NCI-H187 (cell line): ENCODE measurements at places on chromosomes 11 and 22.

DNA sequence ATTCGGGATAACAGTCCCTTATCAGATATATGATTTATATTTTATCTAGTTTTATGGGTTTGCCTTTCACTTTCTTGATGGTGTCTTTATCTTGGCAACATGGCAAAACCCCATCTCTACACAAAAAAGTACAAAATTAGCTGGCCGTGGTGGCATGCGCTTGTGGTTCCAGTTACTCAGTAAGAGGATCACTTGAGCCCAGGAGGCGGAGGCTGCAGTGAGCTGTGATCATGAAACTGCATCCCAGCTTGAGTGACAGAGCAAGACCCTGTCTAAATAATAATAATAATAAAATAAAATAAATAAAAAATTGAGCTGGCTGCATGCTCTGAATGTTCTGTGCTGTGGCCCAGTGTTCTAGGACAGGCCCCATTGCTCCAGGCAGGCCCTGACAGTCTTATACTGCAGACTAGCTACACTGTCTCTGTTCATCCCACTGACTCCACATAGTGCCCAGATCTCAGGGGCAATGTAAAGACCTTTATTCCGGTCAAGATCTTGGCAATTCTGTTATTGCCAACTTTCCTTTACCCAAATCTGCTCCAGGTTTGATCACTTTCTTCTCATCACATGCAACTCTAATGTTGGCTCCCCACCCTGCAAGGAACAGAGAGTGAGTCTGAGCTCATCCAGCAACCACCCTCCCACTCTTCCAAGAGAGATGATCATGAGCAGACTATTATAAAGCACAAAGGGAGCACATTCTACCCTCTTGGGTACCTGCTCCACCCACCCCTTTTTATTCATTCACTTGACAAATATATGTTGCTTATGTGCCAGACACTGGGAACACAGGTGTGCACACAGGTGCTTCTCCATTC, 8.8 kb downstream of the HSPA8 start:
- no peak for DNase-seq

DNA sequence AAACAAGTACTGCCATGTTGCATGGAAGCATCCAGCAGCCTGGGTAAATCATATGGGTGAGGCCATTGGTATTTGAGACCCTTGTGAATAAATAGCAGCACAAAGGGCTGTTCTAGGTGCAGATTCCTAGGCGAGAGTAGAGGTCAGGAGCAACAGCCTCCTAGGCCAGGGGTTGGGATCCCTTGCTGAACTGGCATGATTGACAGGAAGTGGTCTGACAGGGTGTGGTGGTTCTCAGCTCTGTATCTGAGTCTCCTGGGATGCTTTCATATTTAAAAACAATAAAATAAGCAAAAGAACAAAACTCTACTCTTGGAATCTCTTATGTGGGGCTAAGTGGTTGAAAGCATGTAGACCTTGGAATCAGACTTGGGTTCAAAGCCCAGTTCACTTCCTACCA, 35.8 kb downstream of the INSC start:
- no peak for DNase-seq

- peak; percentile 18 for DNase-seq
These were observed 3.2 kb upstream of the RTN4RL2 start for GRCh38 chr11:57456960-57457642.

DNA sequence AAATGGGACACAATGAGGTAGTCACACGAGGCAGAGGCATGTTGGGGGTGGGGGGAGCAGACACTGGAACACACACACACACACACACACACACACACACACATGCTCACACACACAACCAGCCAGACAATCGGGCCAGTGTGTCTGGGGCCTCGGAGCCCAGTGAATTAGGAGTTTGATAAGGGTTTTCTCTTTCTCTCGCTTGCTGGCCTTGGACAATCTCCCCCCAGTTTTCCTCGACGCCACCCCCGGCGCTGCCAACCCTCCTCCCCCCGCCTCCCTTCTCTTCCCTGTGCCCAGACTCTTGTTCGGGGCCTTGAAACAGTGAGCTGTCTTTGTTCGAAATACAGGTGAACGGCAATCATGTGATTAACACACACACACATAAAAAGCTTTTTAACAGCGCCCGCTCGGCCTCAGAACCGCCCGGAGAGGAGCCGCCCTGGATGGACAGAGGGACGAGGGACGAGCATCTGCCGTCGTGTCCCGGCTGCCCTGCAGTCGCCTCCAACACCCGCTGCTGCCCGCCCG, 1.5 kb upstream of the SOX10 start:
- no peak for DNase-seq

GRCh38 chr22:49627217-49628181, 200.2 kb downstream of the BRD1 start:
- no peak for DNase-seq

- no peak for DNase-seq
These were observed at the start of gene CCDC179 for GRCh38 chr11:22860241-22860640. Gene CCDC179 (minus strand): TSS chr11:22860474. CDS start chr11:22860421, 53 bp downstream.

DNA sequence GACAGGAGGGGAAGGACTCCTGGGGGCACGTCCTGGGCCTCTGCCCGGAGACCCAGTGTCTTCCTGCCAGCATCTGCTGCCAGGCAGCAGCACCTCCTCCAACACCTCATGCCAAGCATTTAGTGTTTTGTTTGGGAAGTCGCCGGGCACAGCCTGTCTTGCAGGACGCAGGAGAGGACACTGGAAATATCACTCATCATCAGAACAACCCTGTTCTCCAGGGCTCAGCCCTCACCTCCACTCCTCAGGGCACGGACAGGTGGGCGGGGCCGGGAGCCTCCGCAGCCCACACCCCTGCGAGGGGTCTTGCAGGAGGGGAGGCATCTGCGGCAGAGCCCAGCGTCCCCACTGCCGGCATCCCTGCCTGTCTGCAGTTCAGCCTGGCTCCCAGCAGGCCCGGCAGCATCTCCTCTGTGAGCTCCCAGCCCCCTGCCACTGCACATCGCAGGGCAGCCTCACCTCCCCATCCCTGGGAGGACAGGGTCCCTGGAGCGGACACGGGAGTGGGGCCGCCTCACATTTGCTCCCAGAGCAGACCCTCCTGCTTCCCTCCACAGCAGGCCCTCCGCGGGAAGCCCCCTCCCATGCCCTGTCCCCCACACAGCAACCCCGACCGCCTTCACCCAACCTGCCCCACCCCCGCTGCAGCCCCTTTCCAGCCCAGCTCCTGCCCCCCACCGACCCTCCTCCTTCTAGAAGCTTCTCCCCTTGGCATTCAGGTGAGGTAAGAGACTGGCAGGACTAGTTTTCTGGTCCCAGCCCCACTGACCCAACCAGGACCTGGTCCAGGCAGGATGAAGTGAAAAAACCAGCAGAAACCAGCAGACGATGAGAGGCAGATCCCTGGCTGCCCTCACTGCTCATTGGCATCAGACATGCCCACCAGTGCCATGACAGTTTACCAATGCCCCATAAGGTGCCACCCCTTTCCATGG, 72.7 kb downstream of the BRD1 start:
- DNase-seq, result no peak

DNA sequence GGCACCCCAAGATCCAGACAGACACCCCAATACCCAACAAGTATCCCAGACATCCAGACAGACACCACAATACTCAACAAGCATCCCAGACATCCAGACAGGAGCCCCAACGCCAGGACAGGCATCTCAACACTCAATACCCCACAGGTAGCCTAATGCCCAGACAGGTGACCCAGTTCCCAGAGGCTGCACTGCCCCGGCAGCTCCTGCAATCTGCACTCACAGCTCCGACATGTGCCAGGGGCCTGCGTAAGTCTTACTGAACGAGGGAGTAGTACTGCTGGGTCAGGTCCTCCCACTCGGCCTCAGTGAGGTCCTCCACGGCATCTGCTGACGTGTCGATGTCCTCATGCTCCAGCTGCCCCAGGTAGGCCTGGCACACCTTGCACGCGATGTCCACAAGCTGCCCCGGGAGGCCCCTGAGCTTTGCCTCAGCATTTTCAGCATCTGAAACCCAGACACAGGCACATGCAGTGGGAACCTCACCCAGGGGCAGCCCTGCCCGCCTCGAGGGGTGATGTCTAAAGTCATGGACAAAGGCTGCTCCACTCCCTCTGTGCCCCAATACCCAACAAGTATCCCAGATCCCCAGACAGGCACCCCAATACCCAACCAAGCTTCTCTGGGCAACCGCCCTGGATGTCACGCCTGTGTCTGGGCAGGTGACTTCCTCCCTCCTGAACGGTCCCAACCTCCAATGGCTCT, 16.6 kb downstream of the TTLL8 start:
- DNase-seq, result no peak

DNA sequence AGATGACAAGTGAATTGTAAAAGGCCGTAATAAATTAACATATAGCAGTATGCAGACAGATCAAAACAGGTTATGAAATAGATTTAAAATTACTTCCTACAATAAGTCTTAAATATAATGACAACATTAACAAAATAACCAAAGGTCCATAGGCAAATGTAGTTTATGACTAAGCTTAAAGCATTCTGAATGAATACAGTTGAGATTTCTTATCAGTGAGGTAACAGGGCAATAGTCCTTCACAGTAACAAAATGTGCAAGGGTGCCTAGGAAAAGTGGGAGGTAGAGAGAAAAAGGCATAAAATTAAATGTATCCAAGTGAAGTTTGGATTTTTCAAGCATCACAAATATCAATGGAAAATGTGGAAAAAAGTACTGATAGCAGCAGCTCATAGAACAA, 20.9 kb upstream of the P4HA3 start:
- DNase-seq, result no peak

- DNase-seq, result no peak
These were observed 16.0 kb downstream of the LRRC55 start for GRCh38 chr11:57197762-57198161.

DNA sequence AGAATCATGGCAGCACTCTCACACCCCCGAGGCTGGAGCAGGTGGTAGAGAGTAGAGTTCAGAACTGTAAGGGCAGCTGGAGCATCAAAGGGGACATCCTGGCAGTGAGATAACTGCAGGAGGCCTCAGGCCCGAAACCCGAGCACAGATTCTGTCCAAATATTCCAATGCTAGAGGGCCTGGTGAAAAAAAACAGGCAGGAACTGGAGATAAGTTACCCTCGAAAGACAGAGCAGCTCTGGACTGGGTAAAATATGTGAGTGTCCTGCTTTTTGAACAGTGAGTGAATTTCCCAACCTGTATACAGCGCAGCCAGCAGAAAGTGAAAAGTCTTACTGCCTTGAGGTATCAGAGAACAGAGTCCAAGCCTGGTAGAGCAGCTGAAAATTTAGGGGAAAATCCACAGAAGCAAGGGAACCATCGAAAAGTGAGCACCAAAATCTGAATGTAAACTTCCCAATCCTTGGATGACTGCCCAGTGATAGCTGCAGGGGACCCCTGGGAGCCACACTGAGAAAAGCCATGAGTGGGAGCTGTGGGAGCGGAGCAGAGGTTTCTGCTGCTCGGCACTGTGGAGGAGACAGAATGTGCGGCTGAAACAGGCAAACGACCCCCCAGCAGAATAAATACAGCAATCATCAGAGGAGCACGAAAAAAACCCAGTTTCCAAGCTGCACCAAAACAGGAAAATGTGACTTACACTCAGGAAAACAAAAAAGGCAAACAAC, 50.6 kb downstream of the WNT11 start:
- DNase-seq, result no peak

DNA sequence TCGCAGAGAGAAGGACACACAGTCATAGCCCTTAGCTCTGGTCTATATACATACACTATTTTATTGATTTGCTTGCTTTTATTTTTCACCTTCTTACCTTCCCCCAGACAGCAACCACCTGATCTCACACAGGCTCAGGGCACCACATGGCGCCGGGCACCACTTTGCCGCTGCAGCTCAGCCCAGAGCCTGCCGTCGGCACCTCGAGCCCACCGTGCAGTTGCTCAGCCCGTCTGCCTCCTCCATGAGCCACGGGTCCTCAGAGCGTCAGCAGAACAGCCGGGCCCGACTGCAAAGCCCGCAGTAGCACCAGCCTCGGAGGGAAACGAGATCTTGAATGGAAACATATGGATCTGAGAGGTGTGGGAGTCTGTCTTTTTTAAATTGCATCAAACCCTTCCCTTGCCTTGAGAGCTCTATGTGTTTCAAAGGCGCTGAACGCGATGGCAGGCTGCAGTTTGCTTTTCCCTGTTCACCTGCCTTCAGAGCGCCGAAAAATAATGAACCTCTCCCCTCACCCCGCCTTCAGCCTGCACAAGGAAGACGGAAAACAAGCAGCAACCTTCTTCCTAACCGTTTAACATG, 505.4 kb downstream of the MN1 start:
- no peak for DNase-seq

DNA sequence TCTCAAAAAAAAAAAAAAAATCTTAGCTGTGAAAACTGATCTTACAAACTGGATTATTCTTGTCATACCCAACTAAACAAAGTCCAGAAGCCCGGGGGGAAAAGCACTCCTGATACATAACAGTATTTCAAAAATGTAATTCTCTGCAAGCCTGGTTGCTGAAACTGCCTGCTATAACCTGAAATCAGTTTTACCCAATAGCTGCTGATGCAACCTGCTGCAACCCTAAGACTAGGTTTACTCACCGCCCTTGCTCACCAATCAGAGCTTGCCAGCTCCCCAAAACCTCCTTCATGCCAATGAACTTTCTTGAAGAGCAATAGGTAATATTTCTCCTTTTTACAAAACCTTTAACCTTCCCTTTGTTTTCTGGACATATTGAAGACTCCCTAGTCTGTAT, 12.4 kb downstream of the FGF19 start:
- DNase-seq, result no peak

DNA sequence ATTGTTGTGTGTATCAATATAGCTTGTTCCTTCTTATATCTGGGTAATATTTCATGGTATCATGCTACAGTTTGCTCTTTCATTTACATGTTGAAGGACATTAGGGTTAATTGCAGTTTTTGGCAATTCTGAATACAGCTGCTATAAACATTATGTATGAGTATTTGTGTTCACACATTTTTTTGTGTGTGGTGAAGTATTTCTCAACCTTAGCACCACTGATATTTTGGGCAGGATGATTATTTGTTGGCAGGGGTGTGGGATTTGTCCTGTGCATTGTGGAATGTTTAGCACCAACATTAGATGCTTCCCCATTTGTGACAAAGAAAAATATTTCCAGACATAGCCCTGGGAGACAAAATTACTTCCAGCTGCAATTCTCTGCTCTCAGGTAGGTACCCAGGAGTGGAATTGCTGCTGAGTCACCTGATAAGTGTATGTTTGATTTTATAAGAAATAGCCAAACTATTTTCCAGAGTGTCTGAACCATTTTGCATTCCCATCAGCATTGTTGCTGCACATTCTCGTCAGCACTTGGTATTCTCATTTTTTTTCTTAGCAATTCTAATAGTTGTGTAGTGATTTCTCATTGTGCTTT, 128.2 kb downstream of the SNX19 start:
- DNase-seq, result no peak

GRCh38 chr22:27995801-27996528, 76.9 kb upstream of the PITPNB start:
- no peak for DNase-seq

DNA sequence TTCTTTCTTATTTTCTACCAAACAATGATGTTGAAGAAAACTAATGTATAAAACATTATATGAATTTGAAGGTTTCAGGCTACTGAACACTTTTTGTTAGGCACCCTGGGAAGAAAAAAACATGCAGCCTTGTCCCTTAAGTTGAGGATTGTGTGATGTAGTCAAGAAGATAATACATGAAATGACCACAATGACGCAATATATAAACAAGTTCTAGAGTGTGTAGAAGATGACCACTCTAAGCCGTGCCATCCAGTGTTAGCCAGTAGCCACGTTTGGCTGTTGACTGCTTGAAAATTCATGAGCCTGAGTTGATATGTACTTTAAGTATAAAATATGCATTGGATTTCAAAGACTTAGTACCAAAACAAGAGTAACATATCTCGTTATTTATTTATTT, 16.2 kb downstream of the SWAP70 start:
- DNase-seq, result no peak
